ENCODE measurements at places on chromosomes 2 and 18. TPM values are rescaled to one million over a fixed set of nuclear protein-coding genes. Genes with fewer than 3 reads are reported as not detected.

TGFA gene
- total RNA-seq, result 5.1 TPM

TRMT61B gene
- total RNA-seq, result 7.9 TPM

ASPRV1 gene
- total RNA-seq, result 0.44 TPM

RNF152 gene
- total RNA-seq, result 6.1 TPM

HJURP gene
- total RNA-seq, result not detected

ALPG gene
- total RNA-seq, result not detected

EVX2 gene
- not detected for total RNA-seq

TUBB8B gene
- not detected for total RNA-seq

LYG1 gene
- 0.75 TPM for total RNA-seq

PARD3B gene
- total RNA-seq, result 21.5 TPM

AFTPH gene
- total RNA-seq, result 22.4 TPM

ARHGEF33 gene
- 0.53 TPM for total RNA-seq

DNA sequence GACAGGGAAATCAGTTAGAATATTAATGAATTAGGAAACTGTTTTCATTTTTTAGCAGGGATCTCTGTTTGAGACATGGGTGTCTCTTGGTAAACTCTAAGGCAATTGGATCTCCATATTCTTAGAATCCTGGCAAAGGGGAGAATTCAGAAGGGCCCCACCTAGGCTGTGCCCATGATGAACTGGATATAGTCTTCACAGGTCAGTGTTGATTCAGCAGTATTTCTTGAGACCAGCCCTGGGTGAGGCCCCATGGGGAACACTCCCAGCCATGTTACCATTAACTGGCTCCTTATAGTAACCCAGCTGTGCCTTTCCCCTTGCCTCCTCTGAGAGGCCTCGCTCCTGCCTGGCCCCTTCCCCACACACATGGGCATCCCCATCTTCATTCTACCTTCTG lies 76.7 kb downstream of the TCF7L1 start:
- no peak overlapping the region for H3K27ac ChIP-seq
- no peak overlapping the region for H3K4me3 ChIP-seq
- H3K27me3 ChIP-seq, result no peaks in the 10 kb centered on the region
- no peak for DNase-seq
- no peaks in the 10 kb centered on the region for H3K36me3 ChIP-seq

- H3K4me3 ChIP-seq, result no peak overlapping the region
- no peaks in the 10 kb centered on the region for H3K27me3 ChIP-seq
- H3K4me1 ChIP-seq, result no peaks in the 10 kb centered on the region
- no peak for DNase-seq
- no peaks in the 10 kb centered on the region for H3K36me3 ChIP-seq
Observed at GRCh38 chr2:235908826-235909225, 259.4 kb downstream of the GBX2 start.

DNA sequence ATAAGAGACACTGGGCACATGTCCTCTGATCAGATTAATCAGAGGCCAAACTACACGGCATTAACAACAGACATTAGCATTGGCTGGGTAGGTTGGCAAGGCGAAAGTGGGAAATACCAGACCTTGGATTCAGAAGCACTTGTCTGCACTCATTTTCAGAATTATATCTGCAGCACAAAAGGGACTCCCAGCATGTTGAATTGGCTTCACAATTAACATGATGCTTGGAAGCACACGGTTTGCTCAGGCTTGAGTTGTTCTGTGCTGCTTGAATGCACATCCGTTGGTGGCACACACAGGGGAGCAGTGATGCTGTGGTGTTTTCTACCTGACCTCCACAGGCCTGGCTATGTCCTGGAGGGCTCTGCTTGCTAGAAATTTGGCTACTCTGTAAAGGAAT lies 83.9 kb downstream of the ACTR3 start:
- H3K27ac ChIP-seq, result no peak overlapping the region
- H3K27me3 ChIP-seq, result no peaks in the 10 kb centered on the region
- DNase-seq, result no peak
- H3K36me3 ChIP-seq, result no peaks in the 10 kb centered on the region
- no peaks in the 10 kb centered on the region for H3K4me1 ChIP-seq
- no peak overlapping the region for H3K4me3 ChIP-seq

DNA sequence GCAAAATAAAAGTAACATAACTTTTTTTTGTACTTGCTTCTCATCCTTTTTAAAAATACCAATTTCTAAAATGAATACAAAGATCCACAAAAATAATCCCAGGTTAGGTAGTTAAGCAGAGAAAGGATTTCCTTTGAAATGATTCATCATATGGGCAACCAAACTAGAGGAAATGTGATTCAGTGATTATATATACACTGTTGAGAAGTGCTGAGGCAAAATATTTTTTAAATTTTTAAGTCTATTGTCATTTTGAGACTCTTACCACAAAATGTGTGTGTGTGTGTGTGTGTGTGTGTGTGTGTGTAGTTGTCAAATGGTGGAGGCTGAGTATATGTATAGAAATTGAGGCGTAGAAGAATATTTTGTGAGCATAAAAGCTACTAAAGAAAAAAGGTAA lies 1075.3 kb downstream of the LRP1B start:
- no peaks in the 10 kb centered on the region for H3K27me3 ChIP-seq
- no peaks in the 10 kb centered on the region for H3K4me1 ChIP-seq

DNA sequence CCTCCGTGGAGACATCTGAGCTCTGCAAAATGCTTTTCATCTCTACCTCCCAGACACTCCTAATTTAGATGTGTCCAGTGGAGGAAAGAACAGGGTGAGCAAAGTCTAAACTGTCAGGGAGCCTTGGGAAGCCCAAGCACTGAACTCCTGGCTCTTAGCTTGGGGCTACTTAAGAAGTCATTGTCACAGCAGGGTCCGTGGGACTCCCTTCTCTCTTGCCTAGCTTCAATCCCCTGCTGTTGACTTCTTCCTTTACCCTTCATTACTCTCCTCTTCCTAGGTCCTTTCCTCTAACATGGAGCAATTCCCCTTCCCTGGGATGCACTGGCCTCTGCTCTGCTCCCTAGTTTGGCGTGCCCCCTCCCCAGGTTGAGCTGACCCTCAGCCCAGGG lies 3.4 kb downstream of the OSR1 start:
- H3K36me3 ChIP-seq, result no peaks in the 10 kb centered on the region
- peaks cover 12% of the 10 kb centered on the region for H3K4me1 ChIP-seq
- no peak overlapping the region for H3K27ac ChIP-seq
- H3K27me3 ChIP-seq, result no peaks in the 10 kb centered on the region
- no peak for DNase-seq

DNA sequence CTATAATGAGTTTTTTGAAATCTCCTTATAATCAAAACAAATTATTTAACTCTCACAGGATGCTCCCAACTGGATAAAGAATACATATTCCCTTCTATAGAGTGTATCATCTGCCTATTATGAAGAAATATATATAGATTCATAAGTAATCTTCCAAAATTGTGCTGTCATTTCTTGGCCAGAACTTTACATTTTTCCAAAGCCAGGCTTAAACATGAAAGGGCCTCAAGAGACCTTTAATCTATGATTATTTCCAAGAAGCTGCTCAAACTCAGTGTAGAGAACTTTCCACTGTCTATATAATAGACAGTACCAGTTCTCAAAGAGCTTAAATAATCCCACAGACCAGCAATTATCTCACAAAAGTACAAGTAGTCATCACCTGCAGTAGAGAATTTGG lies 211.0 kb downstream of the AKAIN1 start:
- DNase-seq, result no peak
- H3K27me3 ChIP-seq, result no peaks in the 10 kb centered on the region
- H3K4me3 ChIP-seq, result no peak overlapping the region
- no peaks in the 10 kb centered on the region for H3K4me1 ChIP-seq
- H3K27ac ChIP-seq, result no peak overlapping the region

DNA sequence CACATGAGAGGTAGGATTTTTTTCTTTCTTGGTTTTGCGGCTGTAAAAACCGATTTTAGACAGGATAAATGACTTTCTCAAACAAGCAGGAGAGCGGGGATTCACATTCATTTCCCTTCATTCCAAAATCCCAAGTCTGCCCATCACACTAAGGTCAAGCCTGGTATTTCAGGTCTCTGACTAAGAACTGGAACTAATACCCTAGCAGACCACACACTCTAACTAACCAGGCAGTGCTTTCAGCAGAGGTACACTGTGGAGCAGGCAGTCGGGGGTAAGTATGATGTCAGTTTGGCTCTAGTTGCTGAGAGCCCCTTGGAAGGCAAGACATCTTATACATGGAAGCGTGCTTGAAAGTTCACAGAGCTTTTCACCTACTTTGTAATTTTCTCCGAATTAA lies 128.1 kb upstream of the LHCGR start:
- no peak overlapping the region for H3K4me3 ChIP-seq
- H3K27ac ChIP-seq, result no peak overlapping the region
- no peaks in the 10 kb centered on the region for H3K36me3 ChIP-seq
- H3K4me1 ChIP-seq, result no peaks in the 10 kb centered on the region

GRCh38 chr2:41488888-41489287 lies 558.9 kb upstream of the PKDCC start:
- H3K27me3 ChIP-seq, result no peaks in the 10 kb centered on the region
- H3K27ac ChIP-seq, result no peak overlapping the region
- H3K36me3 ChIP-seq, result no peaks in the 10 kb centered on the region
- no peak overlapping the region for H3K4me3 ChIP-seq
- H3K4me1 ChIP-seq, result no peaks in the 10 kb centered on the region

DNA sequence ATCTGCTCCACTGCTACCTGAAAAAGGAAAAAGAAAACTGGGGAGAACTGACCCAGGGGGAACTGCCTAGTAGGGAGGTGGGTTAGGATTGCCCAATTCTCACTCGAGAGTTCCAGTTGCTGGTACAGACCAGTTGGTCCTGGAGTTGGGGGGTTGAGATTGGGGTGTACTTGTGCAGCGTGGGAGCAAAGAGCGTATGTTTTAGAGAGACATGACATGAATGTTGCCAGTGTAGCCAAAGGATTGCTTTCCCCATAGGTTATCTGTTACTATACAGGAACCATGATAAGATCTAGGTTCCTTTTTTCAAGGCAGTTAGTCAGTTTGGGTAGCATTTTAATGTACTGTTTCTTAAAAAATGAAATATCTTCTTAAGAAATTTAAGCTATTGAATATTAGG lies 68.6 kb downstream of the APLF start:
- no peak for DNase-seq
- no peaks in the 10 kb centered on the region for H3K27me3 ChIP-seq
- no peaks in the 10 kb centered on the region for H3K36me3 ChIP-seq
- no peaks in the 10 kb centered on the region for H3K4me1 ChIP-seq
- H3K27ac ChIP-seq, result no peak overlapping the region

DNA sequence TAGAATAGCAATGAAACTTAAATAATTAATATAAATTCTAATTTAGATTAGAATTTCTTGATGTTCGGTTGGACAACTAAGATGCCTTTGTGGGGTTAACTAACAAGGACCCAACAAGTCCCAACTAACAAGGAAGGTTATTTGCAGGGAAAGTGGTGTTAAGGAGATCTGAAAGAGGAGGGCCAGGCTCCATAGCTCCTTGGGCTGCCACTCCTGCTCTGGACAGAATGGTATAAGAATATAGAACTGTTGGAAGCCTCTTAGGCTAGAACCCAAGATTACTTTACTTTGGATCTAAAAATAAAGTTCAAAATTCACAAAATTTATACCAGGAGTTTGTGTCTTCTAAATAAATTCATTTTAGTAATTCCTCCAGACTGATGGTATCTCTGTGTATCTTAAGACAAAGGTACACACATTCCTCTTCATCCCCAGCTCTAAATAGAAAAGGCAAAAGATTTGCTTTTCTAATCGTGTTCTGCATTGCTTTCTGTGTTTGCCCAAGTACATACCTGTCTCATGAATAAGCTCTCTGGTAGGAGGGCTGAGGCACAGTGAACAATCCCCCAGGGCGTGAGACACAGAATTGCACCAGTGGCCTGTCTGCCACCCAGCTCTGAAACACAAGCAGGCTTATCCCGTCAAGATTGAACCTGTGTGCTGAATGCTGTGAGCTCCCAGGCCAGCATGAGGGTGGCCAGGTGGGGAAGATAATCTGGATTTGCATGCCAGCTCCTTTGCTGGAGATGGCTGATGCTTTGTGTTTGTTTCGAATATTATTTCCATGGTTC lies 176.0 kb downstream of the ACKR3 start:
- H3K4me1 ChIP-seq, result peaks cover 2% of the 10 kb centered on the region
- H3K4me3 ChIP-seq, result no peak overlapping the region
- DNase-seq, result peak; percentile 46
- H3K27me3 ChIP-seq, result no peaks in the 10 kb centered on the region

- DNase-seq, result peak; percentile 25
- no peaks in the 10 kb centered on the region for H3K36me3 ChIP-seq
- no peaks in the 10 kb centered on the region for H3K4me1 ChIP-seq
Observed at GRCh38 chr2:38409156-38410102, 32.4 kb upstream of the ATL2 start.

DNA sequence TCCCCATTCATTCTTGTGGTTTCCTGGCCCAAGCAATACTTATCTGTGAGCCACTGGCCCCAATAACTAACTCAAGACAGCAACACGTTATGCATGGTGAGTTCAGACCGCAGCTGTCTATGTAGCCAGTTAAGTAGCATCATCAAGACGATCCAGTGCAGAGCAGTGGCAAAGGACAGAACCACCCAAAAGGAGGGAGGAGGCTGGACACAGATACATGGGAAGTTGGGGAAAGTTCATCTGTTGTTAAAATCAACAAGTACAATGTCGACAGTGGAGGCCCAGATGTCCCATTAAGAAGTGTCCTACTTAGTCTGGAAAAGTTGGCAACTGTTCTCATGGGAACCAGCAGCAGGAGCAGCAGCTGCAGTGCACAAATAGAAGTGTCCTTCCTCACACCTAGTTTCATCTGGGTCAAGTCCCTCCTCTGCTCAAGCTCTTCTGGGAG lies 106.9 kb upstream of the THOC1 start:
- H3K27ac ChIP-seq, result peak overlapping the region; percentile 63
- peak; percentile 73 for DNase-seq
- no peak overlapping the region for H3K4me3 ChIP-seq
- H3K27me3 ChIP-seq, result no peaks in the 10 kb centered on the region

GRCh38 chr2:216635171-216635570 lies 2.0 kb downstream of the IGFBP2 start:
- H3K36me3 ChIP-seq, result no peaks in the 10 kb centered on the region
- H3K4me3 ChIP-seq, result peak overlapping the region; percentile 69
- H3K27ac ChIP-seq, result peak overlapping the region; percentile 63

- H3K4me3 ChIP-seq, result no peak overlapping the region
- no peaks in the 10 kb centered on the region for H3K27me3 ChIP-seq
- no peak overlapping the region for H3K27ac ChIP-seq
- DNase-seq, result no peak
- H3K4me1 ChIP-seq, result no peaks in the 10 kb centered on the region
Observed at GRCh38 chr2:118584877-118585276, 262.6 kb downstream of the EN1 start.

GRCh38 chr2:14015113-14015630 lies 617.3 kb upstream of the LRATD1 start:
- DNase-seq, result no peak
- no peaks in the 10 kb centered on the region for H3K27me3 ChIP-seq
- no peak overlapping the region for H3K27ac ChIP-seq
- H3K4me1 ChIP-seq, result no peaks in the 10 kb centered on the region
- no peaks in the 10 kb centered on the region for H3K36me3 ChIP-seq
